ENCODE measurements at places on chromosomes 1 and 21.
A peak's percentile ranks its signal among the peaks of the same experiment; 100 is the strongest.

DNA sequence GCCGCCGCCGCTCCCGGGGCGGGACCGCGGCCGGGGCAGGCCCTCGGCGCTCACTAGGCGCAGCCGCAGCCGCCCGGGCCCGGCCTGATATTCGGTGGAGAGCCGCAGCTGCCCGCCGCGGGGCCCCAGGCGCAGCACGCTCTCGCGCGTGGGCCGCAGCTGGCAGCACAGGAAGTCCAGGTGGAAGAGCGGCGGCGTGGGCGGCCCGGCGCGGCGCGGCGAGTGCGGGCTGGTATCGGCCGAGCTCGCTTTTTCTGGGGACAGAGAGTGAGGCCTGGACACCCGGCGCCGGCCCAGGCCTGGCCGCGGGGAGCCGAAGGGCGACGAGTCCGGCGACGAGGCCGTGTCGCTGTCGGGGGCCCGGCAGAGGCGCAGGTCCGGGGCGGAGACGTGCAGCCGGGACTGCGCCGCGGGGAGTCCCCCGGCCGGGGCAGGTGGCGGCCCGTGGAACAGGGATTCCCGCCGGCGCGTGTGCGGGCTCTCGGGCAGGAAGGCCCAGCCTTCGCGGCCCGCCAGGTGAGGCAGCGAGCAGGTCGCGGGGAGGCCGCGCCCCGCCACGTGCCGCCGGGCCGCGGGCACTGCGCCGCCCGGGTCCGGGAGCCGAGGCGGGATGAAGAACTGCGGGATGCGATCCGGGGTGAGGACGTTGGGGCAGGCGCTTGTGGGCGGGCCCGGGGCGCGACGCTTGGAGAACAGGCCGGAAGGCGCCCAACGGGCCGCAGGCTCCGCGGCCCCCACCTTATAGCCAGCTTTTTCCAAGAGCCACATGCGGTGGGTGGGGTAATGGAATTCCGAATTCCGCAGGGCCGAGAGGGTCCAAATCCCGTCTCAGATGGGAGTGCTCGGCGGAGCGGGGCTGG, 1.2 kb downstream of the C2CD4D start:
- DNase-seq: peak; percentile 43

GRCh38 chr1:227429447-227430359, 111.4 kb upstream of the CDC42BPA start:
- DNase-seq: no peak

DNA sequence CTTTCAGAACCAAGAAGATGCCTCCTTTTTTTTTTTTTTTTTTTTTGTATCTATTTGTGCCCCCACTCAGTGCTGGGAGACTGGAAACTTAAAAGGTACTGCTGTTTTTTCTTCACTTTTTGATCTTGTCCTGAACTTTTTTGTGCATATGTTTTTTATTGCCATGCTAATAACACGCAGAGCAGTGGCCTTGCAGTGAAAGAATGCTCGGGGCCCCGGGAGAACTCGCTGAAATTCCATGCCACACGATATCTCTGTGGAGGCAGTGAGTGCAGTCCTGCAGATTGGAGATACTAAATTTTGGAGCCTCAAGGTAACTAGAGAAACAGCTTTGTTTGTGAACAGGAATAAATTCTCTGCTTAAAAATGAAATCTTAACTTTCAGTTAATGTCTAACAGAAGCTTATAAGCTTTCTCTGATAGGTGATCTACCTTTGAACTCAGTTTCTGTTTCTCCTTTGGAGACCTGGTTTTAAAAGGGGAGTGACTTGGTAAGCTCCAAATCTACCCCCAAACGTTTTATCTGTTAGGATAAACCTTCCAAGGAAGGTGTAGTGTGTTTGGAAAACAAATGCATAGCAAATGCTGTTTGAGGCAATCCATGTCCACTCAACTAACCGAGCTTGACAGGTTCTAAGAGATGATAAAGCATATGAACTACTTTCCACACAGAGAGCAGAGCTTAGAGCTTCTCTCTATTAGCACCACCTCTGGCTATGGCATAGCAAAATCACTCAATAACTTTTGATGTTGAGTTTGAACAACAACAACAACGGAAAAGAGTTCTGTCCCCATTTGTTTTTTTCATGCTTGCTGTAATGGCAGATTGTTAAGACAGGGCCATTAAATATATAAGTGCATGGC, 113.7 kb upstream of the PLXNA2 start:
- DNase-seq: no peak

- no peak for DNase-seq
Measured at GRCh38 chr21:43923391-43923790, 58.4 kb downstream of the AGPAT3 start.

DNA sequence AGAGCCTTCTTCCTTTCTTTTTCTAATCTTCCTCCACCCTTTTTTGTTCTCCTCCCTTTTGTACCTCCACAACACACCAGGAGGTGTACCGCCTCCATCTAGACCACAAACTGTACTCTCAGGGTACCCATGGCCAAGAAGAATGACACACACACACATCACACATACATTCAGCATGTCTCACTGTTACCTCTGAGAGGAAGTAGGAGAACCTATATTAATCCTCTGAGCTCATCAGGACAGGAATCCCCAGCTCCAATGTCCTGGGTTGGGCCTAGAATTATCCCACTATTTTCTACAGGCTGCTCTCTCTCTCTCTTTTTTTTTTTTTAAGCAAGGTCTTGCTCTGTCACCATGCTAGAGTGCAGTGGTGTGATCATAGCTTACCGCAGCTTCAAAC, 36.7 kb downstream of the ATP2B4 start:
- no peak for DNase-seq

GRCh38 chr1:3925256-3925655, 25.2 kb upstream of the C1orf174 start:
- DNase-seq: no peak

- DNase-seq: no peak
Measured at GRCh38 chr1:211812584-211812983, 18.0 kb downstream of the LPGAT1 start.

DNA sequence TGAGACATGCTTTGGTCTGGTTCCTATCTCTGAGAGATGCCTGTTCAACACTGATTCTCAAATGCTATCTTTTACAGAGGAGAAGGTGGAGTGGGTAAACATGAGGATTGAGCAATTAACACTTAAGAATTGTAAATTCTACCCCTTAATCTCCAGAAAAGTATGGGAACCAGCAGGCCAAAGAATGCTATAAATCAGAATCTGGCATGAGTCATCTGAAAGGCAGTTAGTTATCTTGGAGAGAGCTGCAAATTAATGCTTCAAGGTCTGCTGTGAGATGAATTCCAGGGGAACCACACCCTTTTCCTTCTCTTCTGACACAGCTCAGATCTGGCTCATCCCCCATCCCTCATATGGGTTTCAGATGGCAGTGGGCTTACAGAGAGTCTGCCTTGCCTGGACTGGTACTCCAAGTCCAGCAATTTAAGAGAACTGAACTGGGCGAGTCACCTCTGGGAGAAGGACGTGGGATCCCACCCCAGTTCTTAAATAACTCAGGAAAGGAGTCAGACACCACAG, 5.2 kb downstream of the S100A10 start:
- DNase-seq: no peak

DNA sequence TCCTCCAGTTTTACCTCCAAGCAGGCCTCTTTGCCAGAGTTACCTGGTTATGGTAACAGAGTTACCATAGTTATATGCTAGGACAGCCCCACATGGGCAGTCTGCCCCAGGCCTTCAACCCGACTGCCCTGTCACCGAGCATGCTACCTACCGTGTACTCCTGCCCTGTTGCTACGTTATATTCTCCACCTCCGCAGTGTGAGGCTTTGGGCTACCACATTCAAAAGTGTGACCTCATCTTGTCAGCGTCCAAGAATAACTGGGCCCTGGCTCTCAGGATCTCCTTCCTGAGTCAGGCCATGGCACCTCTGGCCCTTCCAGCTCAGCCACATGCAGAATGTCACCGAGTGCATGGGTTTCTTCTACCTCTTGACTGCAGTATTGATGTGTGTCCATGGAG, 8.9 kb downstream of the MAPKAPK2 start:
- no peak for DNase-seq

DNA sequence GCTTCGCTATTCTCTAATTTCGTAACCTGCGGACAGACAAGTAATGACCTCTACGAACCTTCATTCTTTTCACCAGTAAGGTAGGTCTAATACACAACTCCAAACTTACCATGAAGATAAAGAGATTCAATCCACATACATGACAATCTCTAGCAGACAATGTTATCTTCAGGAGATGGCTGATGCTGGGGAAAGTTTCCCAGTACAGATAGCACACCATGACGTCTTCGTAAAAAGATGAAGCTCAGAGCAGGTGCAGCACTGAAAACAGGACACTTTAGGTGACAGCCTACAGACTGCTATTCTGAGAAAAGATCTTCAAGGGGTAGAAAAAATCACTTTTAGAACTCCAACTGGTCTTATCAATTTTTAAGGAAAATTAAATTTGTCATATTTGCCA, 41.3 kb downstream of the ZNF281 start:
- DNase-seq: no peak

- DNase-seq: no peak
Measured at GRCh38 chr1:29062157-29062942, 61.4 kb downstream of the TMEM200B start.
